ENCODE measurements at places on chromosomes 2 and 18.

- DNase-seq = no peak
Measured at GRCh38 chr18:46013484-46014189, 46.5 kb upstream of the EPG5 start.

GRCh38 chr18:67519592-67519991, 3.1 kb upstream of the DSEL start:
- no peak for DNase-seq

DNA sequence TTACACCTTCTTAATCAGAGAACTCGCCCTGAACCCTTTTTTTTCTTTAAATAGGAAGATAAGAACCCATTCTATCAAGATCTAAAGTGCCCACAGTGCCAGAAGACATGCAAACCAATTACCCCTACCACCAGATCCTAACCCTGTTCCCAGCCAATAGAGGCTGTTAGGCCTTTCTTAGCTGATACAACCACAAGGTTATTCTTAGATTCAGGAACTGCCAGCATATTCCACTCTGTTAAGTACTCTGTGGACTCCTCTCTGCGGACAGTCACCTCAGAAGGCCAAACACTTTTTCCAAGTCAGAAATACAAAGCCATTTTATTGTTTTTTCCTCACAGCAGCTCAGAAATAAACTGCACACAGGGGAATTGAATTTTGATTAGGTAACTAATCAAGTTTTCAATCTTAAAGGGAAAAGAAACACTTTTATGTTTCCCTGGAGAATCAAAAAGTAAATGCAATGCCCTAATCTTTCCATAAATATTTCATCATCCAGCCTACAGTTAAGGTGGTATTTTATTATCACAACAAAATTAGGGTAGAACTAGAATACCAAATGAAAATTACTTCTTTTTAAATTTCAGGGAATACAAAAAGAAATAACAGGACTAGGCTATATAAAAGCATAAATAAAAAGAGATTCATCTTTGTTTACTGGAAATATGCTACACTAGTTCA, 111.4 kb downstream of the NBAS start:
- no peak for DNase-seq

- DNase-seq = no peak
Measured at GRCh38 chr2:216922175-216922780, 62.4 kb upstream of the TNP1 start.

DNA sequence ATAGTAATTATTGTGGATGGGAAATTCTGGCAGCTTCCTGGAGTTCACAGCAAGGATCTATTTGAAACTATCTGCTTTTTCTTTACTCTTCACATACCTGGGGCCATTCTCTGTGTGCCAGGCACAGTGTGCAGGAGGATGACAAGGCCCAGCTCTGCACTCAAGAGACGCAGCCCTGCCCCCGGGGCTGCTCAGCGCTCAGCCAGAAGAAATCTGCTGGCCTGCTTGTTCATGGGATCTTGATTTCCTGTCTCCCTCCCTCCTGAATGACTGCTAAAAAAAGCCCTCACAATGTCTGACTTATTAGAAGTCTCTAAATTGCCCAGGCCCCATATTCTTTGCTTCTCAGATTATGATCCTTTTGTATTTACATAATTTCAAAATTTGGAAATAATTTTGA, 210.9 kb downstream of the DCDC2C start:
- DNase-seq = no peak

- no peak for DNase-seq
Measured at GRCh38 chr18:57753063-57753462, 50.1 kb downstream of the ATP8B1 start.

DNA sequence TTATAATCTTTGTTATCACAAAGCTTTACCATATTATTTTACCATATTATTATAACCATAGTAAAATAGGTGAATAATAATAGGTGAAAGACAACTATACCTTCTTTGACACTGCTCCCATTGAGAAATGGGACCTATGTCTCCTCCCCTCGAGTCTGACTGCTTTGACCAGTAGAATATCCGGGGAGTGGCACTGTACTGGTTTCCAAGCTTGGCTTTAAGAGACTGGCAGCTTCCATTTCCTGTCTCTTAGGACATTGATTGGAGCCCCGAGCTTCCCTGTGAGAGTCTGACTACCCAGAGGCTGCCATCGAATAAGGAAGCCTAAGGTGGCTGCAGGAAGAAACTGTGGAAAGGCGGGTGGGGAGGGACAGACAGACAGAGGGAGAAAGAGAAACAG, 40.1 kb upstream of the PLEKHM3 start:
- DNase-seq = no peak

- DNase-seq = no peak
Measured at GRCh38 chr18:35993013-35993412, 20.5 kb downstream of the RMP24 start.

- DNase-seq = no peak
Measured at GRCh38 chr2:149422337-149422990, 92.1 kb downstream of the LYPD6 start.

DNA sequence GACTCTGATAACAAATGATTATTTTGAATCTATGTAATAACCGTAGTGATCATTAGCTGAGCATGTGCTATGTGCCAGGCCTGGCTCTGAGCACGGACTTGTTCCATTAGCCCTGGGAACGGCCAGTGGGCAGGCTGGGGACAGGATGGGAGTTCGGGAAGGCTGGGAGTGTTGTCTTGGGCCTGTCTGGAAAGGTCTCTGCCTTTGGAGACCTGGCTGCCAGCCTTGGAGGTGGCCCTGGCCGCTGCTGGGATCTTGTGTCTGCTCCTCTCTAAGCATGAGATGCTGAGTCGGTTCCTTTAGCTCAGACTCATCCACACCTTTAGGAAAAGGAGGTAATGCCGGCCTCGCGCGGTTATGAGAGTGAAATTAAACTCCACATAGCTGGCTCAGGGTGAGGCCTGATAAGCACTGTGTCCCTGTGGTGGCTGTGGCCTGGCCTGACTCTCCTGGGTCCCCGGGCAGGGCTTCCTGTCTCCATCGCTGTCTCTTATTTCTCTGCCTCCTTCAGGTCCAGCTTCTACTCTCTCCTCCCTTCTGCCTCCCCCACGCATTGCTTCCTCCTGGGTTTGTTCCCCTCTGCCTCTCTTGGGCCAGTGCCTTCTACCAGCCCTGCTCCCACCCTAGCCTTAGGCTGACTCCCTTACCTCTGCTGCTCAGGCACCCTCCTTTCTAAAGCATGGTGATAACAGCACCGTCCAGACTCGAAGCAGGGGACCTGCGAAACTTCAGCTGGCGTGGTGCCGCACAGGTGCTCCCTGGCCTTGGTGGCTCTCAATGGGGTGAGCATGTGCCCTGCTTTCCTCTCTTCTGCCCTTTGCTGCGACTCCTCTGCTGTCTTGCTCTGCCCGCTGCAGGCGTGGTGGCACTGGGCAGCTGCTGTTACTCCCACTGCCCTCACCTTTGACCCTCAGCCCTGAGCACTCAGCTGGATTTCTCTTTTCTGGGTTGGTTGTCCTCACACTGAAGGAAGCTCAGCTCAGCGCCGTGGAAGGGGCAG, 41.8 kb downstream of the NCK2 start:
- no peak for DNase-seq

GRCh38 chr2:223260681-223261080, 208.7 kb downstream of the KCNE4 start:
- DNase-seq = no peak
